Left ventricle myocardium inferior (tissue), 1 donor: ENCODE measurements at places on chromosomes 5 and 9. TPM values are rescaled to one million over a fixed set of nuclear protein-coding genes. Genes with fewer than 3 reads are reported as not detected.

GRCh38 chr5:113029614-113030013, 53.0 kb downstream of the DCP2 start:
- no peak for DNase-seq
- no peaks in the 10 kb centered on the region for H3K27me3 ChIP-seq
- H3K27ac ChIP-seq: no peak overlapping the region
- H3K4me1 ChIP-seq: peaks cover 55% of the 10 kb centered on the region

GRCh38 chr9:111065414-111065813, 27.1 kb upstream of the LPAR1 start:
- no peaks in the 10 kb centered on the region for H3K36me3 ChIP-seq
- H3K27me3 ChIP-seq: peaks cover 13% of the 10 kb centered on the region
- no peak overlapping the region for H3K4me3 ChIP-seq

DNA sequence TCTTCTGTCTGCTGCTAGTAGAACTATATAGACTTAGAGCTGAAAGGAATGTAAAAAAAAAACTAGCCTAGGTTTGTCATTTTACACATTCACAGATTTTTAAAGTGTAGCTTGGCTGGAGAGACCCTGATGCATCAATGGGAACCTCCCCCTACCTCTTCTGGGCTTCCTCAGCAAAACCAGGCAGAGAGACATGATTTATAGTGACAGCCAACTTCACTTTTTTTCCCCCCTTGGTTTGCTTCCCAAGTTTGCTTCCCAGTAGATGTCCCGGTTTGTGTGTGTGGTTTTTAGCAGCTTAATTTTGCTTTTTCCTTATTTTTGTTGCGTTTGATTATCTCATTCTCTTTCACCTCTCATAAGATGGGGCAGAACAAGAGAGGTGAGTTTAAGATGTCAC, 1.8 kb downstream of the OTULIN start:
- peaks cover 80% of the 10 kb centered on the region for H3K4me1 ChIP-seq
- peak overlapping the region; percentile 96 for H3K27ac ChIP-seq
- H3K27me3 ChIP-seq: no peaks in the 10 kb centered on the region
- no peaks in the 10 kb centered on the region for H3K36me3 ChIP-seq
- DNase-seq: no peak

GRCh38 chr9:110580850-110581249, 1.3 kb upstream of the SVEP1 start:
- H3K36me3 ChIP-seq: no peaks in the 10 kb centered on the region
- peaks cover 19% of the 10 kb centered on the region for H3K4me1 ChIP-seq
- peak overlapping the region; percentile 80 for H3K27ac ChIP-seq
- DNase-seq: no peak

GRCh38 chr9:6105738-6106137, 90.3 kb upstream of the RANBP6 start:
- DNase-seq: no peak
- H3K27me3 ChIP-seq: no peaks in the 10 kb centered on the region
- H3K4me1 ChIP-seq: peaks cover 16% of the 10 kb centered on the region

- H3K27me3 ChIP-seq: no peaks in the 10 kb centered on the region
- H3K27ac ChIP-seq: no peak overlapping the region
- H3K4me3 ChIP-seq: no peak overlapping the region
- H3K36me3 ChIP-seq: no peaks in the 10 kb centered on the region
- DNase-seq: no peak
These were observed 359.3 kb upstream of the CDH18 start for GRCh38 chr5:20347334-20347733.

DNA sequence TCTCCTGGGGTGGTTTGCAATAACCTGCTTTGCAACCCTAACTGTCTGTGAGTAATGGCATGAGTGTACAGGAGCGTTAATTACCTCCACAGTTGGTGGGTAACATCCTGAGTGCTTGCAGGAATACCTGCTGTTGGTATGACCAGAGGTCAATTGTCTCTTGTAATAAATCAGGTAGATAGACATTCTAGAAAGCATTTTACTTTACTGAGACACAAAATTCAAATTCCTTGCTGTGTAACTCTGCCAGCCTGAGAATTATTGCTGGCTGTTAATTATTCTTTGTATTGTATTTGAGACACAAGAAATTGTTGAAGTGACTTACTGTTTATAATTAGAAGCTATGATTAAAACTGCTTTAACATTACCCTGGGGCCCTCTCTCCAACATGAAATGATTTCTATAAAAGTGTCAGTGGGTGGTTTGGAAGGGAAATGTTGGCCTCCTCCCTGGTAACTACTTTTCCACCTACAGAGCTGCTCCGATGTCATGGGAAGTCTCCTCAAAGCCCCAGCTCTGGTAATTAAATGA, 150.8 kb upstream of the ADCY2 start:
- no peaks in the 10 kb centered on the region for H3K36me3 ChIP-seq
- no peak overlapping the region for H3K27ac ChIP-seq
- H3K27me3 ChIP-seq: peaks cover 11% of the 10 kb centered on the region
- no peak overlapping the region for H3K4me3 ChIP-seq

DNA sequence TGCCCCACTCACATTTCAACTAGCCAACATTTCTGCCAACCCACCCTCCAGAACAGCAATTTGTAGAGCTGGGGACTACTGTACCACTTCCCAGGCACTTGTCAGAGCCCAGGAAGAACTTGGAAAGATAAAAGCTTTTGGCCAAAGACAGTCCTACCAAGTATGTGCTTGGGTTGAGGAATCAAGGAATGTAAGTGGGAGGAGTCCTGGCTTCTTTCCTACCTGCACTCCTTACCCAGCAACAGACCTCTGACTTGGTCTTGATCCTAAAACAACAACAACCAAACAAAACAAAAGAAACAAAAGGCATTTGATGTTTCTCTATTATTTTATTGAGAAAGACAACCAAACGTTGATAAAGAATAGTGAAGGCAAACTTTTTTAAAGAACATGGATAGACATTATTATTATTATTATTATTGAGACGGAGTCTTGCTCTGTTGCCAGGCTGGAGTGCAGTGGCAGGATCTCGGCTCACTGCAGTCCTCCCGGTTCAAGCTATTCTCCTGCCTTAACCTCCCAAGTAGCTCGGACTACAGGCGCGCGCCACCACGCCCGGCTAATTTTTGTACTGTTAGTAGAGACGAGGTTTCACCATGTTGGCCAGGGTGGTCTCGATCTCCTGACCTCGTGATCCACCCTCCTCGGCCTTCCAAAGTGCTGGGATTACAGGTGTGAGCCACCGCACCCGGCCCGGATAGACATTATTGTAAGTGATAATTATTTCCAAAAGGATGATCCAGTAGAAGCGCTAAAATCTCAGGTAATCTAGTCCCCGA, 33.5 kb downstream of the ANXA2R start:
- H3K4me3 ChIP-seq: peak overlapping the region; percentile 65
- peaks cover 94% of the 10 kb centered on the region for H3K27me3 ChIP-seq
- no peaks in the 10 kb centered on the region for H3K36me3 ChIP-seq

GRCh38 chr9:137116728-137117127, 2.2 kb upstream of the DPP7 start:
- H3K27ac ChIP-seq: peak overlapping the region; percentile 92
- peak; percentile 41 for DNase-seq
- H3K4me1 ChIP-seq: peaks cover 46% of the 10 kb centered on the region
- peaks cover 14% of the 10 kb centered on the region for H3K36me3 ChIP-seq
- H3K27me3 ChIP-seq: no peaks in the 10 kb centered on the region
- peak overlapping the region; percentile 8 for H3K4me3 ChIP-seq

Gene GRXCR2
- 1.1 TPM for total RNA-seq

Gene RANBP17
- total RNA-seq: 6.5 TPM

Gene DCAF10
- 20.8 TPM for total RNA-seq

Gene CMBL
- 50.4 TPM for total RNA-seq
